CD4-positive, alpha-beta T cell treated with Interleukin-12 subunit alpha and Interleukin-12 subunit beta, for 1 hour (primary cell): ENCODE measurements at places on chromosomes 4 and X.

GRCh38 chr4:26075583-26075982 is 161.6 kb downstream of the SMIM20 start:
- no peak for DNase-seq

- no peak for DNase-seq
These were observed 14.7 kb upstream of the CBR4 start for GRCh38 chr4:169024762-169025161.

- DNase-seq = peak; percentile 29
These were observed 1.4 kb downstream of the RBMX start for GRCh38 chrX:136879001-136879687.

DNA sequence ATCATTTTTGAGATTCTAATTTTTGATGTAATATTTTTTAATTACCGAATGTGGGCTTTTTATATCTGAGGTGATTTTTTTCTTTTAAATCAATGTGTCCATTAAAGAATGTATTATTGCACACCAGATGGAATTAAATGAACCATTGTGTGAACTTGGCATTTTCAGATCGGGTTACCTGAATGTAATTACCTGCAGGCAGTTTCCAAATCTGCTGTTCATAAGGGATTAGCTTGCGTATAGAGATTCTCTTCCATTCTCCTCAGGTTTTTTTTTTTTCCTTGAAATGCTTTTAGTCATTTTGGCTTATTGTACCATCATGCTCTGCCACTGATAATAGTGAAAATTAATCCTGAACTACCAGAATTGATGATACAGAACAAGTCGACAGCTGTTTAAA is 511.5 kb upstream of the ATOH1 start:
- DNase-seq = no peak

GRCh38 chrX:69065451-69065850 is 99.8 kb downstream of the PJA1 start:
- no peak for DNase-seq

GRCh38 chr4:19883841-19884240 is 367.9 kb upstream of the SLIT2 start:
- DNase-seq = no peak

GRCh38 chr4:70583952-70584834 is 7.9 kb upstream of the AMBN start:
- no peak for DNase-seq

- peak; percentile 70 for DNase-seq
These were observed 60.4 kb upstream of the IRF2 start for GRCh38 chr4:184534511-184535391.

DNA sequence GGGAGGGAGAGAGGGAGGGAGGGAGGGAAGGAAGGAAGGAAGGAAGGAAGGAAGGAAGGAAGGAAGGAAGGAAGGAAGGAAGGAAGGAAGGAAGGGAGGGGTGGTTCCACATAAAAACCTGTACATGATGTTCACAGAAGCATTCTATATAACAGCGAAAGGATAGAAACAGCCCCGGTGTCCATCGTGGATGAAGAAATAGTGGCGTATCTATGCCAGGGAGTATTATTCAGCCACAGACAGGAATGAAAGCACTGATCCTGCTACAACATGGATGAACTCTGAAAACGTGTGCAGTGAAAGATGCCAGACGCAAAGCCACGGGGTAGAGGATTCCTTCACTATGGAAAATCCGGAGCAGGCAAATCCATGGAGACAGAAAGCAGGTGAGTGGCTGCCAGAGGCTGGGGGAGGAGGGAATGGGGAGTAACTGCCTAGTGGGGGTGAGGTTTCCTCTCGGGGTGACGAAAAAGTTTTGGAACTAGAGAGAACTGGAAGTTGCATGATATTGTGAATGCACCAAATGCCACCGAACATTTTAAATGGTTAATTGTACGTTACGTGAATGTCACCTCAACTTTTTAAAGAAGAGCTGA is 92.2 kb downstream of the ABLIM2 start:
- no peak for DNase-seq

DNA sequence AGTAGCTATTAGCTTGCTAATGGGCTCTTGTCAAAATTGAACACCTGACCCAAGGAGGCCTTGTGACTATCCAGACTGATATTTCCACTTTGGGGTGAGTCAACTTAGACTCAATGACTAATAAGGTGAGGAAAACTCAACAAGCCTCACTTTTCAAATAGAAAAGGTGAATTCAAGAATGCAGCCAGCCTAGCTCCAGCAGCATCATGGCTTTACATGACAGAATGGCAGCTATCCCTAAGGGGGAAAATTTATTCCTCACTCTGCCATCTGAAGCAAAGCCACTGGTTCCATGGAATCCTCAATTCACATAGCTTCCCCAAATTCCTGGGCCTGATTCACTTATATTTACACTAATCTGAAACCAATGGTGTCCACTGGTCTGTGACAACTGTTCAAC is 29.1 kb upstream of the RAB9B start:
- no peak for DNase-seq

DNA sequence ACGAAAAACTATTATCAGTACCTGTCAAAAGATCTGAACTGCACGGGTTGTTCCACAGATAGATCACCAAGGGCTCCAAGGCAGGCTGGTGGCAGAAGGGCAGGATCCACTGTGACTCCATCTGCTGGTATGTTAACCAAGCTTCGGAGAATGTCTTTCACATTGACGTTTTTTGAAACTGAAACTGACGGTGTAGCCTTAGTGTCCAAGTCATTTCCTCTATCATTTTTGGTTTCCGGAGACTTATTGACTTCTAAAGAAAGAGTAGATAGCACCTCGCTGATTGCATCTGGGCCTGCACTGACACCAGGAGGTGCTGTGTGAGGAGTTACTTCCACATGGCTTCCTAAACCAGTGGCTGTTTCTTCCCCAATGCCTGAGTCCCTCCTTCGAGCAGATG is 186.9 kb downstream of the LRBA start:
- peak; percentile 79 for DNase-seq

GRCh38 chr4:157072002-157072401 is 3.9 kb upstream of the GLRB start:
- no peak for DNase-seq

DNA sequence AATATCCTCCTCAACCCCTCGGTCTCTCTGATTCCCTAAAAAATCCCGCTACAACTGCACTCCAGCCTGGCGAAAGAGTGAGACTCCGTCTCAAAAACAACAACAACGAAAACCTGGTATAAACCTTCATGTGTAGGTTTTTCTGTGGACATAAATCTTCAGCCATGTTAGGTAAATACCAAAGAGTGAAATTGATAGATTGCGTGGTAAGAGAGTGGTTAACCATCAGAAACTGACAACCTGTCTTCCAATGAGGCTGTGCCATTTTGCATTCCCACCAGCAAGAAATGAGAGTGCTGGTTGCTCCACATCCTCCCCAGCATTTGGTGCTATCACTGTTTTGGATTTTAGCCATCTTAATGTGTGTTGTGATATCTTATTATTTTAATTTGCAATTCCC is 10.9 kb downstream of the TBC1D19 start:
- no peak for DNase-seq

DNA sequence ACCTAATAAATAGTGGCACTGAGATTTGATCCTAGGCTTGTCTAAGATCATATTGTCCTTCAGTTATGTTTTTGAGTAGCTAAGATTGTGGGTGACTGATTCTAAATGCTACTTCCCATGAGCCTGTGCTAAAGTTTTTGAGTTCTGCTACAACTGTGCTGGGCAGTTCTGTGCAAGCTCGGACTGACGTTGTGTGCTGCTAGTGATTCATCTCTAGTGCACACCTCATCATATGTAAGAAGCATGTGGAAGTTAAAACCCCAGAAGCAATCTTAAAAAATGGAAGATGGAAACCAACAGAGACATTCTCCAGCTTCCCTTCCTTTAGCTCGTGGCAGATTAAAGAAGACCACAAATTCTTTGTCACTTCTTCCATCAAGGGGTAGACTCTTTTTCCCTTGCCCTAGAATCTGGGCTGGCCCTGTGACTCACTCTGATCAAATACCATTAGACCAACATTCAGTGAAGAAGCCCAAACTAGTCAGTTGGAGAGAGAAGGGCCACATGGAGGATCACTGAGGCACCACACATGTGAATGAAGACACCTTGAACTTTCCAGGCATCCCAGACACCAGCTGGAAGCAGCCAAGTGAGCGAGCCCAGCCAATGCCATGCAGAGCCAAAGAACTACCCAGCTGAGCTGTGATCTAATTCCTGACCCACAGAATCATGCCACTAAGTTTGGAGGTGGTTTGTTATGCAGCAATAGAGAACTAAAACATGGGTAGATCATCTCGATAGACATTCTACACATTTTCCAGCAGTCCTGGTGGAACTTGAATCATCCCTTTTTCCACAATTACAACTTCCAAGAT is 16.8 kb downstream of the ARHGAP6 start:
- DNase-seq = no peak

DNA sequence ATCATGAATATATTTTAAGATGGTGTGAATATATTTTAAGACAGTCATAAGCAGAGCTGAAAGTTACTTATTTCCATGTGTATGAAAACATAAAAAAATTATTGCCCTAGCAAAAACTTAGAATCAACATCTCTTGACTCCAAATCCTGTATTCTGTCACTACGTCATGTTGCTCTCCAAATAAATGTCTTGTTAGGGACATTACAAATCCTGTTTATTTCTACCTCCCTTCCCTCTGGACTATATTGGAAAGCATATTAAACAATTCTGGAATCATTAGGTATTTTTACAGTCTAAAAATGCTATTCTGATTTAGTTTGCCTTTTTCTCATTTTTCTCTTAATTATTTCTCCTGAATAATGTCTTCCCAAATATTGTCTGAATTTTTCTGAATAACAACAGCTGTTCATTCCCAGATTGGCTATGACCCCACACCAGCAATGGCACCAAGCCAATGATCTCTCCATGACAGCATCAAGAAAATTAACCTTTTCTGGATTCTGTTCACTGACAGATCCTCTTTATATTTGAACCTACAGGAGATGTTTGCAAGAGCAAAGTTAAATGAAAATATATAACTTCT is 523.1 kb downstream of the IQCM start:
- no peak for DNase-seq

DNA sequence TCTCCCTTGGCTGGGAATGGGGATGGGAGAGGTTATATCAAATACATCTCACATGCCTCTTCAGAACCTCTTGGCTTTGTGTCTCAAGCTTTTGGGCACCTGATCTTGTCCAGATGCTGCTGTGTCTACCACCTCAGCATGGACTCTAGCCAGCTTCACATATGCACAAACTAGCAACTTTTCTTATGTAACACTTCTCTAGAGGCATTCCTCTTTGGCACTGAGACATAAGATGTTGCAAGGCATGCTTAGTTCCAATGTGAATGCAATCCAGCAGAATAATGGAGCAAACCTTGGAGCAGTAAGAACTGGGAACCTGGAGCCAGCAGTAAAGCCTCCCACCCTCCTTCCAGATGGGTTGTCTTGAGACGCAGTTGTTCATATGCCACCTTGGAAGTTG is 113.4 kb upstream of the TMEM47 start:
- no peak for DNase-seq

DNA sequence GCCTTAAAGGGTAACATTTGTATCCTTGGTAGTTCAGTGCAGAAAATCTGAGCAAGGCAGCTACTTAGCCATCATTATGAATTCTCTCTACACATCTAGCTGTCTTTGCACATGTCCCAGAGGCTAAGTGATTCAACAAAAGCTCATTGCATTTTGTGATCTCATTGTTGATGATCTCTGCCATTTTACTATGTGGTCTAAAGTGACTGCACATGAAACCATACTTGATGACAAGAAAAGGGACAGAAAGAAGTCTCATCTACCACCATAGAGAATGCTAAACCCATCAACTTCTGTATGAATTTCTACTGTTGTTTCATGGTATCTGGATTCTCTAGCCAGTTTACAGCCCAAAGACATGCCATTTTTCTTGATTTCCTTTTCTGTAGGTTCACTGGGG is 5.9 kb upstream of the PGK1 start:
- DNase-seq = no peak

DNA sequence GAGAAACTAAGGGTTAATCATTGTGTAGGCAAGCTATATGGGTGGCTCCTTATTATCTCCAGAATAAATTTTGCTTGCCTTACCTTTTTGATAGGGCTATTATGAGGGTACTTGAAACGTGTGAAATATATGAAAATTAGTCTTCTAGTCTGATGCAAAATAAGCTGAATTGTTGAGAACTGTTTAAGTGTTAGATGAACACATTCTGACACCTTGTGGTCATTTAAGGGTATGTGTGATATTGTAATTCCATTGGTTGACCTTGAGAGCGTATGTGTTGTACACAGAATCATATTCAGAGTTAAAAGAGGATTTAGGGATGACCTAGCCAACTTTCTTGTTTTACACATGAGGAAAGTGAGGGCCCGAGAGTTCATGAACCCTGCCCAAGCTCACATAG is 44.6 kb upstream of the LINC00632 start:
- DNase-seq = no peak

DNA sequence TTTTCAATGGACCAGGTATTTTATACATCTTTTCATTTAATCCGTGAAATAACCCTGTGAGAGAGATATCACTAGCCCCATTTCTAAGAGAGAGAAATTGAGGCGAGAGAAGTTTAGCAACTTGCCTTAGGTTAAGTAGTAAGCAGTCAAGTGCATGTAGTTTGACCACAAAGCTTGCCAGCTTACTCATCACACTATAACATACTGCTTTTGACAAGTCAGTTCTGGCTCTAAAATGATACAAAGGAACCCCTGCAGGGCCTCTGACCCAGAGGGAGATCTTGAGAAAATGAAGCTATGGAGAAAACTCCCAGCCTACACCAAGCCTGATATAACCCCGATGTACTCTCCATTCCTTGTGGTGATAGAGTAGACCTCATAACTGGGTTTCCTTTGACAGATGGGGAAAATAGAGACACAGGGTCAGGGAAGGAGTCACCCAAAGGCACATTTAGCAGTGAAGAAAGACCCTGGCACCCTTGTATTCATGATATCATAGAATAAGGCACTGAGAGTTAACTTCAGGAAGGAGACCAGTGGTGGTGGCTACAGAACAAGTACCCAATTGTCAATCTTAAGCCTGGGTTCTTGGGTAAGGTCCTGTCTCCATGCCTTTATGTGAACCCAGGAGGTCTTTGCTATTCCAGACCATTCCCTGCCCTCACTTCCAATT is 60.2 kb upstream of the MSN start:
- peak; percentile 7 for DNase-seq

- no peak for DNase-seq
These were observed 69.8 kb upstream of the TTC29 start for GRCh38 chr4:147015491-147015890.

DNA sequence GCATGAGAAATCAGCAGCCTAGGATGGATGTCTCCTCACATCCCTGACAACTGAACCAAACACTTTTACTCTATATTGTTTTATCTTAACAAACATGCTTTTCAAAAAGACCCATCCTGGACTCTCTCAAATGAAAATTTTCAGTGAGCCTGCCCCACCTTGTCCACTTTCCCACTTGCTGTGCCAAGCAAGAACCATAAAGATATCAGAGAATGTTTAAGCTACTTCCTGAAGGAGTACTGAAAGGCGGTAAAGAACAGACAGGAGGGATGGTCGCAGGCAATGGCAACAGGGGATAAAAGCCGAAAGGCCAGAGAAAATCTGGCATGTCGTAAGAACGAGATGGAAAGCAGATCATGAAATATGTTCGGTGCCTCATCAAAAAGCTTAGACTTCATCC is 10.5 kb downstream of the APBB2 start:
- DNase-seq = no peak

- no peak for DNase-seq
These were observed 61.9 kb upstream of the NFKB1 start for GRCh38 chr4:102439236-102439614.
